Smooth muscle cell of trachea (primary cell): ENCODE measurements at places on chromosomes 12 and 14. TPM values are rescaled to one million over a fixed set of nuclear protein-coding genes. Genes with fewer than 3 reads are reported as not detected.

TSPAN8 gene
- total RNA-seq = 0.15 TPM in 1 of 2 replicates, not detected in the other

GNB3 gene
- 1.7 and 2.9 TPM in 2 replicates for total RNA-seq

FOXM1 gene
- 2.8 and 22.5 TPM in 2 replicates for total RNA-seq

SIX4 gene
- 16.0 and 24.8 TPM in 2 replicates for total RNA-seq

MYF5 gene
- total RNA-seq = not detected in 2 replicates
